A673 (cell line): ENCODE measurements at places on chromosomes 7 and 10. TPM values are rescaled to one million over a fixed set of nuclear protein-coding genes. Genes with fewer than 3 reads are reported as not detected.

The THNSL1 gene
- 6.2 and 7.1 TPM in 2 replicates for total RNA-seq

The MYL7 gene
- not detected in 2 replicates for total RNA-seq

The SORBS1 gene
- 0.52 and 0.56 TPM in 2 replicates for total RNA-seq

The GNAI1 gene
- 19.8 and 22.4 TPM in 2 replicates for total RNA-seq

The PAX4 gene
- total RNA-seq, result not detected in 2 replicates

The GIMAP2 gene
- 4.3 TPM in 2 replicates for total RNA-seq

- no peak overlapping the region for H3K27ac ChIP-seq
- no peaks in the 10 kb centered on the region for H3K27me3 ChIP-seq
- H3K4me3 ChIP-seq, result no peak overlapping the region
These were observed 104.3 kb downstream of the UBE2H start for GRCh38 chr7:129848436-129848835.

DNA sequence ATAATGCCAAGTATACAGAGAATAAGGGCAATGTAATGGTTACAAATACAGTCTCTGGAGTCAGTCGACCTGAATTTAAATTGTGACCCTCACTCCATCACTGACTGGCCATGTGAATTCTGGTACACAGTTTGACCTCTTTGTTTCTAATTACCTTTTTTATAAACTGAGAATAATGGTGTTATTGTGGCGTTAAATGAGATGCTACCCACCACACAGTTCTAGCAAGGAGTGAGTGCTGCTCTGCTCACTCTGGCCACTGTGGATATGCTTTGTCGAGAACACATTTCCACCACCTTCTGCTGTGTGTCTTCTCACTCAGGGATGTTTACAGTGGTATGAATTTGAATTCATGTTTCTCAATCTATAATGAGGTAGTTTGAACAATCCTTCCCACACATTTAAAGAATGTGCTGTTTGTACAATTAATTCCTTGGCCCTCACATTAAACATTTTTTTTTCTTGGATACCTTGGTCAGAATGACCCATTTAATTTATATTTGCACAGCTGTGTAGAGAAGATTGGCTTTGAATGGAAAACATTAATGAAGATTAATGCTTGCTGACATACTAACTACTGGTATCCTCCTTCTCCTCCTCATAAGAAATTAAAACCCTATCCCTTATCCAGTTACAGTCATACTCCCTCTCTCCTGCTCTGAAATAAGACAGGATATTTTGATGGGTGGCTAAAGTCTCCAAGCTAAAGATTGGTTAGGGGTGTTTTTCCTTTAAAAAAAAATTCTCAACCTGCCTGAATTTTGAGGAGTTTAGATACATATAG lies 42.4 kb downstream of the PLCE1 start:
- H3K36me3 ChIP-seq, result no peaks in the 10 kb centered on the region
- DNase-seq, result no peak
- H3K27ac ChIP-seq, result no peak overlapping the region
- H3K4me3 ChIP-seq, result no peak overlapping the region

DNA sequence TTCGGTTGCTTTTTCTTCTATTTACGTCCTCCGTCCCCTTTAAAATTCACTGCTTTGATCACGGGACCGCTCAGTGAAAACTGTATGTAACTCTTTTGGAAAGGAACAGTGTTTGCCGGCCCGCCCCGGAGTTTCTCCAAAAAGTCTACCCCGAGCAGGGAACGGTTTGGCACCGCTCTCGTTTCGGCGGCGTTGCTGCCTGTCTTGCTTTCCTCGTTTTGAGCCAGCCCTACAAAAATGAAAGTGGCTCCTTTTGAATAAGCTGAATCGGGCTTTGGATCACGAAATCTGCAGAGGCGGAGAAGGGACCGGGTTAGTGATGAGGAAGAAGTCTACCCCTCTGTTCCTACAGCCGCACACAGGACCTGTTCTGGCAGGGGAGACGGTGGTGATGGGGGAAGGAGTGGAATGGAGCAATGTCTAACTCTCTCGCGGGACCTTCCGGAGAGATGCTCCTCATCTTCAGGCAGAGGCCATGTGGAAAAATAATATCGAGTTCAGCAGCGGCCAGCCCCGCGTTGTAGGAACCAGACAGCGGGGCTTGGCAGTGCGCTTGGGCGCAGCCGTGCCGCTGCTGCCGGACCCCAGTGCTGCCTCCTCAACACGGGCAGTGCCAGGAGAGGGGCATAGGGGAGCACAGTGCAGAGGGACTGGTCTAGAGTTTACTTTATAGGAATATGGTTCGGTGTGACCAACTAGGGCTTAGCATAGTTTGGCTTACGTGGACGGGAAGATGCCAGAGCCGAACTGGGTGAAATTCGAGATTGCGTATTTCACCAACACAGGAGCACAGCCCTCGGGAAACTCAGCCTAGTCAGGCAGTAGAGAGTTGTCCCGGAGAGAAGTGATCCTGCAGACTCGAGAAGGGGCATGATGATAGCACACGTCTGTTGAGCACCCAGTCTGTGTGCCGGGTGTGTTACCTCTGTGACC lies 1.4 kb downstream of the HTRA1 start:
- peaks cover 5% of the 10 kb centered on the region for H3K4me1 ChIP-seq
- peak overlapping the region; percentile 37 for H3K4me3 ChIP-seq
- H3K27ac ChIP-seq, result no peak overlapping the region
- peak; percentile 27 for DNase-seq
- no peaks in the 10 kb centered on the region for H3K36me3 ChIP-seq

- no peak overlapping the region for H3K4me3 ChIP-seq
- DNase-seq, result no peak
- H3K27me3 ChIP-seq, result no peaks in the 10 kb centered on the region
- no peak overlapping the region for H3K27ac ChIP-seq
- H3K36me3 ChIP-seq, result peaks cover 10% of the 10 kb centered on the region
- no peaks in the 10 kb centered on the region for H3K4me1 ChIP-seq
These were observed 18.4 kb downstream of the AKR1B1 start for GRCh38 chr7:134440476-134440875.

GRCh38 chr7:1520539-1521234 lies 9.8 kb upstream of the MAFK start:
- H3K27ac ChIP-seq, result no peak overlapping the region
- peaks cover 4% of the 10 kb centered on the region for H3K4me1 ChIP-seq
- DNase-seq, result no peak
- H3K4me3 ChIP-seq, result no peak overlapping the region

DNA sequence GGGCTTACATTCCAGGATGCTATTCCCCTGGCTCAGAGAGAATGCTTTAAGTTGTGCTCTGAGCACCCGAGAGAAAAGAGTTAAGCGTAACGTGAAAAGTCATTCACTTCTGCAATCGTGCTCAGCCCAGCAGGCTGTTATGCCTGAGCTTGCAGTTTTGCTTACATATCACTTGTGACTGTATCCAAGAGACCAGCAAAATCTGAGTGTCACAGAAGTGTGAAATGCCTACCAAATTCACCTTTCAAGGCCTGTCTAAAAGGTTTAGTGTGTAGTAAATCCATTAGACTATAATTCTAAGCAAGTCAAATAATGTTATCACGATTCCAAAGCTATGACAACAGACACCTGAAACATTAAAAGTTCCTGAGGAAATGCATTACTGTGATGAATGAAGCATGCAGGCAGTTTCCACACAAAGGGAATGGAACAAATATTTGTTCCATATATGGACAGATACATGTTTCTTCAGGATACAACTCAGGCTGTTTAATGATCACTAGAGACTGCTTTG lies 20.1 kb downstream of the ITGB1 start:
- H3K4me1 ChIP-seq, result peaks cover 21% of the 10 kb centered on the region
- no peak for DNase-seq
- H3K36me3 ChIP-seq, result peaks cover 12% of the 10 kb centered on the region
- no peak overlapping the region for H3K4me3 ChIP-seq
- H3K27ac ChIP-seq, result peak overlapping the region; percentile 48
- H3K27me3 ChIP-seq, result no peaks in the 10 kb centered on the region

- H3K36me3 ChIP-seq, result no peaks in the 10 kb centered on the region
- H3K4me1 ChIP-seq, result no peaks in the 10 kb centered on the region
- peak; percentile 64 for DNase-seq
These were observed 258.6 kb downstream of the PAXIP1 start for GRCh38 chr7:154744256-154744860.

GRCh38 chr10:128626397-128627000 lies 500.3 kb upstream of the MKI67 start:
- peaks cover 1% of the 10 kb centered on the region for H3K4me1 ChIP-seq
- H3K4me3 ChIP-seq, result no peak overlapping the region
- no peaks in the 10 kb centered on the region for H3K36me3 ChIP-seq
- DNase-seq, result no peak
- H3K27me3 ChIP-seq, result no peaks in the 10 kb centered on the region
- H3K27ac ChIP-seq, result no peak overlapping the region

- no peaks in the 10 kb centered on the region for H3K4me1 ChIP-seq
- no peak overlapping the region for H3K4me3 ChIP-seq
These were observed 1.5 kb upstream of the CCDC3 start for GRCh38 chr10:13003004-13003403.

GRCh38 chr7:95509199-95509598 lies 23.5 kb downstream of the ASB4 start:
- H3K27me3 ChIP-seq, result peaks cover 11% of the 10 kb centered on the region
- no peaks in the 10 kb centered on the region for H3K36me3 ChIP-seq
- H3K27ac ChIP-seq, result no peak overlapping the region

GRCh38 chr10:127563718-127564553 lies 14.8 kb downstream of the NPS start:
- no peak for DNase-seq
- no peak overlapping the region for H3K4me3 ChIP-seq
- H3K27ac ChIP-seq, result no peak overlapping the region
- H3K4me1 ChIP-seq, result no peaks in the 10 kb centered on the region

GRCh38 chr10:34135515-34135914 lies 679.6 kb downstream of the PARD3 start:
- no peak overlapping the region for H3K27ac ChIP-seq
- no peak overlapping the region for H3K4me3 ChIP-seq
- peaks cover 15% of the 10 kb centered on the region for H3K4me1 ChIP-seq
- no peaks in the 10 kb centered on the region for H3K27me3 ChIP-seq
- DNase-seq, result no peak
- H3K36me3 ChIP-seq, result no peaks in the 10 kb centered on the region

DNA sequence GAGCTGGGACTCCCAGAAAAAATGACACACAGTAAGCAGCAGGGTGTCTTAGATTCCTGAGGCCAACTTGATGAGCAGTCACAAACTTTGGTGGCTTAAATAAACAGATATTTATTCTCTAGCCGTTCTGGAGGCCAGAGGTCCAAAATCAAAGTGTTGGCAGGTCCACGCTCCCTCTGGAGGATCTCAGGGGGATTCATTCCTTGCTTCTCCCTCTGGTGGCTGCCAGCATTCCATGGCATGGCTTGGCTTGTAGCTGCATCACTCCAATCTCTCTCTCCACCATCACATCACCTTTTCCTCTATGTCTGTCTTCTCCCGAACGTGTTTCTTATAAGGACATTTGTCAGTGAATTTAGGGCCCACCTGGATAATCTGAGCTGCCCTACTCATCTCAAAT lies 98.4 kb downstream of the OSBPL3 start:
- DNase-seq, result peak; percentile 13
- no peaks in the 10 kb centered on the region for H3K36me3 ChIP-seq
- peaks cover 42% of the 10 kb centered on the region for H3K4me1 ChIP-seq
- no peak overlapping the region for H3K4me3 ChIP-seq
- H3K27ac ChIP-seq, result no peak overlapping the region

- DNase-seq, result no peak
- no peak overlapping the region for H3K4me3 ChIP-seq
- no peaks in the 10 kb centered on the region for H3K4me1 ChIP-seq
- no peaks in the 10 kb centered on the region for H3K36me3 ChIP-seq
These were observed 4.5 kb upstream of the EMX2 start for GRCh38 chr10:117537904-117538524.

DNA sequence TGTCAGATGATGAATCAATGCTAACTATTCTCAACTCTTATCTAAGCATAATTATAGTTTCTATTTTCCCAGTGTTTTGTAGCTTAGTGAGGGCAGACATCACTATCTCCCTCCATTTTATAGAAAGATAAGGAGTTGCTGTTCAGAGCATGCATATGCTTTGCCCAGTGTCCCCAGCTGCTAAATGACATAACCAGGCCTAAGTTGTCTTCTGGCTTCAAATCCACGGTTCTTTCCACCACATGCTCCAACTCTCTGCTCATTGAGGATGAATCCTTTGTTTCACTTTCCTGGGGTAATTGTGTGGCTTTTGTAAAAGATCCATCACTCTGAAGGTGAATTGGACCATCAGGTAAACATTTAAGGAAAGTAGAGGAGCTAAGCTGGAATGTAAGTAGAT lies 134.0 kb downstream of the SNX10 start:
- DNase-seq, result no peak
- H3K4me3 ChIP-seq, result no peak overlapping the region
- no peaks in the 10 kb centered on the region for H3K4me1 ChIP-seq
- H3K27ac ChIP-seq, result no peak overlapping the region

DNA sequence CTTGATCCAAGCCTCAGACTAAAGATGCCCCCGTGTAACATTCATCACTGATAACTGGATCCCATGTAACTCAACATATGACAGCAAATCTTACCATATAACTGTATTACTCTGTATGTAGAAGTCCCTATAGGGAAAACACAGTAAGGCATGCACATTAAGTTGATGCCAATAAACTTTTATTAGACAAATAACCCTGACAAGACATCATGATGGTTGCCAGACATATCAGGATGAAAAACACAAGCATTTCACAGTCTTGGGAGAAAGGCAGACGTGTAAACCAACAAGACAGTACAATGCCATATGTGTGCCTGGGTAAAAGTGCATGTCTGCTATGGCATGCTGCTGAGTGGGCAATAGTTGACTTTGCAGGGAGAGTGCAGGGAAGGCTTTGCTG lies 142.2 kb downstream of the HERPUD2 start:
- H3K4me3 ChIP-seq, result no peak overlapping the region
- H3K4me1 ChIP-seq, result peaks cover 16% of the 10 kb centered on the region
- no peaks in the 10 kb centered on the region for H3K36me3 ChIP-seq
- no peak for DNase-seq

- H3K4me3 ChIP-seq, result no peak overlapping the region
- no peak for DNase-seq
- H3K27ac ChIP-seq, result no peak overlapping the region
- H3K27me3 ChIP-seq, result no peaks in the 10 kb centered on the region
- H3K36me3 ChIP-seq, result no peaks in the 10 kb centered on the region
- H3K4me1 ChIP-seq, result no peaks in the 10 kb centered on the region
These were observed 367.7 kb downstream of the BBS9 start for GRCh38 chr7:33497051-33497450.

DNA sequence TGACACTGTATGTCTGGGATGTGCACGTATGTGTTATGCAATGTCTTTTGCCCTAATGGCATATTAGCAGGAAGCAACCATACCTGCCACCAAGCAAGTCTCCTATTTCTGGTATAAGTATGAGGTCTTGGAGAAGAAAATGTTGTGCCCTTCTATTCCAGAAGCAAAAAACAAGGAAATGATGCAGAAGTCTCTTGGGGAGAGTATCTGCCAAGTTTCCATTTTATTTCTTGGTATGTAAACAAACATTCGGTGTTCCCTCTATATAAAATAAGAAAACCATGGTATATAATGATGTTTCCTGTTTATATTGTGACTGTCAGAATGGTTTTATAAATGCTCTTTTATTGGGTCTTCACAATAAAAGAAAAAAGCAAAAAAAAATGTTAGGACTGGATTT lies 19.3 kb upstream of the MYO3A start:
- no peaks in the 10 kb centered on the region for H3K4me1 ChIP-seq
- H3K36me3 ChIP-seq, result no peaks in the 10 kb centered on the region
- no peak for DNase-seq
- no peak overlapping the region for H3K27ac ChIP-seq
